ENCODE measurements at places on chromosomes 3 and 15. TPM values are rescaled to one million over a fixed set of nuclear protein-coding genes. Genes with fewer than 3 reads are reported as not detected.

DNA sequence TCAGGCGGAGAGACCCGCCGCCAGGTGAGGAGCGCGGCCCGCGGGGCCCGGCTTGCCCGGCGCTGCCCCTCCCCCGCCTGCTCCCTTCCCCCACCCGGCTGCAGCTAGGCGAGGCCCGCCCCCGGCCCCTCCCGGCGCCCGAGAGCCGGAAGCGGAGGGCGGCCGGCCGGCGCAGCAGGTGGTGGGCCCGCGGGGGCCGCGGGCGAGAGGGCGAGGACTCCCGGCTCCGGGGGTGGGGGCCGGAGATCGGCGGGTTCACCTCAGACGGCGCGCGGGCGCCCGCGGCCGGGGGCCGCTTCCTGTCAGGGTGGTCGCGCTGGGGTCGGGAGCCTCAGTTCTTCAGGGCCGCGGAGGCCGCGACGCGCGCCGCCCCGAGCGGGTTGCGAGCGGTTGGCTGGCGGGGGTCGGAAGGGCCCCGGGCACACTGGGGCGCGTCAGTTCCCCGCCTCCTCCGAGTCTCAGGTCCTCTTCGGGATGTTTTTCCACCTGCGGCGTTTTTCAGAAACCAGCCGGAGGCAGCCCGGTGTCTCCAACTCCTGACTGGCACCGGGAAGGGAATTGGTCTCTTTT lies 395 bp downstream of the ZFAND6 start:
- H3K4me3 ChIP-seq: peak overlapping the region; percentile 77
- peak overlapping the region; percentile 98 for H3K27ac ChIP-seq
- H3K4me1 ChIP-seq: peaks cover 18% of the 10 kb centered on the region
- DNase-seq: peak; percentile 89
- no peaks in the 10 kb centered on the region for H3K27me3 ChIP-seq

- no peaks in the 10 kb centered on the region for H3K4me1 ChIP-seq
- DNase-seq: no peak
- no peak overlapping the region for H3K4me3 ChIP-seq
- no peak overlapping the region for H3K27ac ChIP-seq
- no peaks in the 10 kb centered on the region for H3K36me3 ChIP-seq
Measured at GRCh38 chr3:64645243-64645642, 42.6 kb downstream of the ADAMTS9 start.

GRCh38 chr3:52845157-52845556 lies 10.3 kb upstream of the MUSTN1 start:
- peak overlapping the region; percentile 2 for H3K27ac ChIP-seq
- H3K27me3 ChIP-seq: no peaks in the 10 kb centered on the region
- no peaks in the 10 kb centered on the region for H3K36me3 ChIP-seq
- no peak overlapping the region for H3K4me3 ChIP-seq

DNA sequence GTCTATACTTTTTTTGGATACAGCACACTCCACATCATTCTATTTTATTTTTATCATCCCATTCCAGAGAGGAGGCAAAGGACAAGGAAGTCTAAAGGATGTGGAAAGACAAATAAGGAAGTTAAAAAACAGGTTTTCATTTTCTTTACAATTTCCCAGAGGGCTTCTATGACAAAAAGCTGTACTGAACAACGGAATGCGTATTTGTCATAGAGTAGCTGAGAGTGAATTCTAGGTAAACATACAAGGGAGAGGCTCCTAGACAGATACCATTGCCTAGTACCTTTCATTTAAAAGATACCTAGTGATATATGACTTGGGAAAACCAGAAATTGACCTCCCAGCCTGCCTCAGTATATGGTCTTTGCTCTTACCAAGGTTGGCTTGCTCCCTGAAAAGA lies 341.7 kb downstream of the FHIT start:
- peak overlapping the region; percentile 33 for H3K27ac ChIP-seq
- H3K36me3 ChIP-seq: no peaks in the 10 kb centered on the region
- no peaks in the 10 kb centered on the region for H3K27me3 ChIP-seq
- no peak overlapping the region for H3K4me3 ChIP-seq
- DNase-seq: peak; percentile 5

Gene HERC2
- 36.2 TPM for total RNA-seq

Gene GUCA1C
- 0.28 TPM for total RNA-seq

- peak; percentile 45 for DNase-seq
- H3K27ac ChIP-seq: peak overlapping the region; percentile 3
- H3K36me3 ChIP-seq: no peaks in the 10 kb centered on the region
- H3K27me3 ChIP-seq: no peaks in the 10 kb centered on the region
Measured at GRCh38 chr3:25156626-25157025, 271.4 kb upstream of the RARB start.

Gene SHF
- 12.0 TPM for total RNA-seq

DNA sequence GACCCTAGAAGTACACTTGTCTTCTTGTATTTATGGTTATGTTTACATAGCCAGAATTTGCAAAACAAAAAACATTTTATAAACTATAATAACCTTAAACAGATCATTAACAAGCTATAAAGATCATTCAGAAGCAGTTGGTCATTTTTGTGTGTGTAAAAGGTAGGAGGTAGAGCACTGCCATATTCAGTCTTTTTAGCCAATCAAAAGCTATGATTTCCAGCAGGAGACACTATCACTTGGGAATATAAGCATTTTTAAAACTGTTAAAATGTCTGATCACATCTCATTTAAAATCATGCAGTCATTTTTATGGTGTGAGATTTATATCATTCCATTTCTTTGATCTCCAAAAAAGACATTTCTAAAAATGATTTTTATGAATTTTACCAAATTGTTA lies 42.6 kb upstream of the ATP2C1 start:
- peak overlapping the region; percentile 10 for H3K27ac ChIP-seq
- no peak for DNase-seq
- no peaks in the 10 kb centered on the region for H3K27me3 ChIP-seq

Gene ATP11B
- 57.2 TPM for total RNA-seq

DNA sequence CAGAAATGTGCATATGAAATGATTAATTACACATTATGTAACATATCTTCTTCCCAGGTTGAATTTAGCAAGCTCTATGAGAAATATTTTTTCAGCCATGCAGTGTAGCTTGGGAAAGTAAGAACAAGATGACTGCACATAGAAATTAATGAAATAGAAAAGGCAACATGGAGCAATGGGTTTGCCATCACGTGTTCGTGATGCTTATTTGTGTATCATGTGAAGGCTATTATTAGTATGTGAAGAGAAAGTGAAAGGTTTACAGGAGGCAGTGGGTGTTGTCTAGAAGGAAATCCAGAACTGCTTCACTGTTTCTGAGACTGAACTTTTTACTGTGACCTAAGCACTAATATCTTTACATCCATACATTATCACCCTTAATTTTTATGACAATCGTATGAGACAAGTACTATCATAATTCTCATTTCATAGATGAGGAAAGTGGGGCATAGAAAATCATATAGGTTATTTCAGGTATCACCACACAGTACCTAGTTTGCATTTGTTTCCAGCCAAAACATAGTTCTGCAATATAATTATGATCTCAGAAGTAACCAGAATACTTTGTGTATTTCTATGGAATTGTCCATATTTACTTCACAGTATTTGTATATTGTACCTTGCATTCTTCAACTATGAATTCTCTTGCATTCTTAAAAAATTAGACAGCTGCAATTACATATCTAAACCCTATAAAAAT lies 14.9 kb downstream of the SERPINI1 start:
- no peak overlapping the region for H3K4me3 ChIP-seq
- no peaks in the 10 kb centered on the region for H3K4me1 ChIP-seq
- no peak overlapping the region for H3K27ac ChIP-seq
- no peaks in the 10 kb centered on the region for H3K27me3 ChIP-seq
- H3K36me3 ChIP-seq: no peaks in the 10 kb centered on the region
- no peak for DNase-seq

Gene SLC28A2
- 1.5 TPM for total RNA-seq

DNA sequence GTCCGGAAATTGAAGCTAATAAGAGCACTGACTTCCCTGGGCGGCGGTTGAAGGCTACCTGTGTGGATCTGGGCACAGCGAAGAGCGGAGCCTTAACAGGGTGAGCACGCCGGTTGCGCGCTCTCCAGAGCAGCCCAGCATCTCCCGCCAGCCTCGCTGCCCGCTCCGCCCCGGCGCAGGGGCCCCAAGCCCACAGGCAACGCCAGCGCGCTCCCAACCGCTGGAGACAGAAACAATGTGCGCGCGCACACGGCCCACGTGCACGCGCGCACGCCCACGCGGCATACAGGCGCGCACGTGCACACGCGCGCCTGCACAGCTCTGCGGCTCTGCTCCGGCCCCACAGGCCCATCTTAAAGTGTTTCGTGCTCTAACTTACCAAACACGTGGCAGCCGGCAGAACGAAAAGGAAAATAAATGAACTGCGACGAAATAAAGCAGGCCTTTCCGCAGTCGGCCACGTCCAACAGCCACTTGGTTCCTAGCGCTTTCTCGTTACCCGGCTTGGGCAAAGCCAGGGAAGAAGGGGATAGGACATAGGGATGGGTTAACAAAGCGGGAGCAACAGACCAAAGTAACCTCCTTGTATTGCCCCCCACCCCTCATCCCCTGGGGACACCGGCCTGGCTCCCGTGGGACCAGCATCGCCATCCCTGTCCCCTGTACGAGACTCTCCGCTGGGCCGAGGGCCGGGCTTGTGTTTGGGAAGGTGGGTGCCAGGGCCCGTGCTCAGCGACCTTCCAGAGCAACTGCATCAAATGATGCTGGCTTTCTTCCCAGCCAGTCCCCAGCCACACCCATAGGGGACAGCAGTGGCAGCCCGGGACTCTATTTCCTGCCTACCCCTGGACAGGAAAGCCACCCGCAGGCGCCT lies 203.7 kb downstream of the ABHD5 start:
- peak overlapping the region; percentile 47 for H3K27ac ChIP-seq
- H3K27me3 ChIP-seq: no peaks in the 10 kb centered on the region
- H3K4me3 ChIP-seq: peak overlapping the region; percentile 17

- peaks cover 19% of the 10 kb centered on the region for H3K4me1 ChIP-seq
- H3K36me3 ChIP-seq: no peaks in the 10 kb centered on the region
- H3K27ac ChIP-seq: peak overlapping the region; percentile 35
- no peaks in the 10 kb centered on the region for H3K27me3 ChIP-seq
- DNase-seq: peak; percentile 38
Measured at GRCh38 chr15:85318048-85318731, 62.2 kb upstream of the AKAP13 start.

- no peak overlapping the region for H3K4me3 ChIP-seq
- H3K4me1 ChIP-seq: no peaks in the 10 kb centered on the region
- no peaks in the 10 kb centered on the region for H3K36me3 ChIP-seq
Measured at GRCh38 chr3:149163066-149163465, 33.6 kb downstream of the HPS3 start.

Gene GCNT3
- total RNA-seq: 17.5 TPM

DNA sequence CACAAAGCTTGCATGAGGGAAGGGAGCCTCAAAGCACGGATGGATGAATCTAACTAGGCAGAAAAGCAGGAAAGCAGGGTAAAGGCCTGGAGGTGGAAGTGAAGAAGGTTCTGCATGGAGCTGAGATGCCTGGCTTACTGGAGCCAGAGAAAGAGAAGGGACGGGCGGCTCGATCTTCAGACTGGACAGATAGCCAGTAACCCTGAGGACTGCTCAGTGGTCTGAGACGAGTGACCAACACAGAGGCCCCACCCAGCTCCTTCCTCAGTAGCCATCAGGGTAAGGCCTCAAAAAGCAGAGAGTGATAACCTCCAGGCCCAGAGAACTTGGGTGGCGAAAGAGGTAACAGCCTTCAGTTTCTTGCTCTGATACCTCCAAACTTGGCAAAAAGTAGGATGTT lies 6.4 kb downstream of the CLN6 start:
- peaks cover 7% of the 10 kb centered on the region for H3K4me1 ChIP-seq
- H3K27ac ChIP-seq: no peak overlapping the region
- H3K36me3 ChIP-seq: no peaks in the 10 kb centered on the region
- DNase-seq: no peak
- H3K4me3 ChIP-seq: no peak overlapping the region

DNA sequence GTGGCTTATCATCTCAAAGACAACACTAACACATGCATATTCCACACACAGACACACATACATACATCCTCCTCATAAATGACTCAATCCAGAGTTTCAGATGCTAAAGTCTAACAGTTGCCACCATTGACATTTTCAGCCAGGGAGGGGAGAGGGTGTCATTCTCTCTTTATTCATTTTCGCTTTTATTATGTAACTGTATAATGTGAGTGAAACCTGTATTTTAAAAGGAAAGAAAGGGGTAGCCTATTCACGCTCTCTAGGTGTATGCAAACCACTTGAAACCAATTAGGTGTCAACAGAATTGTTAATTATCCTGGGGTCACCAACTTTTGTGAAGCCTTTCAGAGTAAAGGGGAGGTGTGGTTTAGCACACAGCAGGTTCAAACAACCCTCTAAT lies 1282.9 kb downstream of the ROBO2 start:
- no peak for DNase-seq
- H3K4me3 ChIP-seq: no peak overlapping the region
- H3K27me3 ChIP-seq: no peaks in the 10 kb centered on the region
- H3K36me3 ChIP-seq: no peaks in the 10 kb centered on the region
- H3K4me1 ChIP-seq: no peaks in the 10 kb centered on the region

DNA sequence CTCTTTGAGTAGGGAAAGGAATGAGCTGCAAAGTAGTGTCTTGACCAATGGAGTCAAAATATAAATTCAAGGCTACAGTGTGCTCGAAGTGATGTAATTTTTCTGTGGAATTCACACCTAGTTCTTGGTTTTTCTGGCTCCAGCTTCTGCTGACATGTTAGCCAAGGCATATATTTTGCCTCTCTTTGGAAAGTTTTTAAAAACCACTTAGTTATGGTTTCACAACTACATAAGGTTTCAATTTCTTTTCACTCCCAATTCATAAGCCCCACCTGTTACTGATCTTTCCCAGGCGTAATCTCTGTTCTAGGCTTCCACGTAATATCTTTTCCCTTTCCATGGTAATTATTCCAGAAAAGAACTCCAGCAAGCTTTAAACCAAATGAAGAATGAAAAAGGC lies 46.9 kb downstream of the GADL1 start:
- no peak overlapping the region for H3K27ac ChIP-seq
- no peaks in the 10 kb centered on the region for H3K36me3 ChIP-seq
- no peaks in the 10 kb centered on the region for H3K4me1 ChIP-seq
- no peak for DNase-seq
- no peaks in the 10 kb centered on the region for H3K27me3 ChIP-seq

Gene EPHB3
- total RNA-seq: 5.2 TPM

- H3K4me3 ChIP-seq: no peak overlapping the region
- DNase-seq: no peak
- H3K4me1 ChIP-seq: no peaks in the 10 kb centered on the region
- no peaks in the 10 kb centered on the region for H3K36me3 ChIP-seq
- H3K27me3 ChIP-seq: no peaks in the 10 kb centered on the region
Measured at GRCh38 chr3:30918761-30919160, 24.3 kb upstream of the GADL1 start.

GRCh38 chr3:190319660-190320059 lies 2.6 kb downstream of the CLDN1 start:
- DNase-seq: no peak
- peak overlapping the region; percentile 88 for H3K27ac ChIP-seq
- no peaks in the 10 kb centered on the region for H3K27me3 ChIP-seq
- H3K36me3 ChIP-seq: no peaks in the 10 kb centered on the region
- H3K4me3 ChIP-seq: no peak overlapping the region

GRCh38 chr3:172516318-172517214 lies 6.7 kb downstream of the TNFSF10 start:
- H3K4me1 ChIP-seq: peaks cover 12% of the 10 kb centered on the region
- peak overlapping the region; percentile 67 for H3K27ac ChIP-seq
- H3K4me3 ChIP-seq: no peak overlapping the region
- H3K27me3 ChIP-seq: no peaks in the 10 kb centered on the region
- no peaks in the 10 kb centered on the region for H3K36me3 ChIP-seq

DNA sequence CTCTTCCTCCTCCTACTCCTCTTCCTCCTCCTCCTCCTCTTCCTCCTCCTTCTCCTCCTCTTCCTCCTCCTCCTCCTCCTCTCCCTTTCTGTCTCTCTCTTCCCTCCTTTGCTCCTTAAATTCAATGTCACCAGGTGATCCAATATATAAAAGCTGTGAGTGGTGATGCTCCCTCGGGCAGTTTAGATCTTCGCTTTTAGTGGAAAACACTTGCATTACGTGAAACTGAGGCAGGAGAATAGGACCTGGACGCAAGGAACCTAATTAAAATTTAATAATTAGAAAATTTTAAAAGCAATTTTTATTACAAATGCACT lies 279.7 kb downstream of the XXYLT1 start:
- no peak overlapping the region for H3K27ac ChIP-seq
- no peaks in the 10 kb centered on the region for H3K4me1 ChIP-seq
- no peaks in the 10 kb centered on the region for H3K36me3 ChIP-seq
- no peaks in the 10 kb centered on the region for H3K27me3 ChIP-seq

All from hepatocyte (in vitro differentiated cells).